ENCODE measurements at places on chromosomes 3 and 15.
A peak's percentile ranks its signal among the peaks of the same experiment; 100 is the strongest.

DNA sequence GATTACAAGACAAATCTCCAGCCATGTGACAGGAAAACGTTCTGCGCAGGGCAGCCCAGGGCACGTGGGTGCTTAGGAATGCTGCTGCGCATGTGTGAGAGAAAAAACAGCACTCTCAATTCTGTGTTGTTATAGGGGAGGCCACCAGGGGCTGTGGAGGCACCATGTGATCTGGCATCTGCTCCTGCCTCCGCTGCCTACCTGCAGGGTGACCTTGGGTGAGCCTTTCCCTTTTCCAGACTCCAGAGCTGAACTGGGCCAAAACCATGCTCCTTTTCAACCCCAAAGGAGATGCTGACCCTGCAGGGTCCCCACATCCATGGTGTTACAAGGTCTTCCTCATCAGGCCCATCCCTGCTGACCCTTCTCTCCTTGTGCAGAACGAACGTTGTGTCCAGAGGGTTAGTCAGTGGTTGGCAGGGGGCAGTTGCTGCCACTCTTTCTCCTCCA lies 81.5 kb upstream of the RASGRF1 start:
- DNase-seq = no peak

- DNase-seq = peak; percentile 75
These were observed 36.6 kb upstream of the CD47 start for GRCh38 chr3:108127301-108127988.

- peak; percentile 80 for DNase-seq
These were observed 8.1 kb upstream of the MAPK6 start for GRCh38 chr15:52010633-52011595.

DNA sequence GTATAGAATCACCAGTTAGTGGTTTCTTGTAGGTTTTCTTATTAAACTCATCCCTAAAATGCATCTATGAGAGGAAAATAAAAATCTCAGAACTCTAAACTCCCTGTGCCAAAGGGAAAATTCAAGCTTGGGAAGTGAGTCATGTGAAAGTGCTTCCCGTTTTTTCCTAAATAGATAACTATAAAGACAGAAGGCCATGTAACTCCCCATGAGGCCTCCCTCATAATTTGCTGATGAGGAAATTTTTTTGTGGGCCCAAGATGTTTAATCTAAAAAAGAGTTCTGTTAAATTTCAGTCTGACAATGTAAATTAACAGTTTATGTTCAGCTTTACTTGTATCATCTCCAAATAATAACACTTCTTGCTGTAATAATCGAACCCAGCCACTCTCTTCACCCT lies 1273.9 kb downstream of the OTOL1 start:
- no peak for DNase-seq

DNA sequence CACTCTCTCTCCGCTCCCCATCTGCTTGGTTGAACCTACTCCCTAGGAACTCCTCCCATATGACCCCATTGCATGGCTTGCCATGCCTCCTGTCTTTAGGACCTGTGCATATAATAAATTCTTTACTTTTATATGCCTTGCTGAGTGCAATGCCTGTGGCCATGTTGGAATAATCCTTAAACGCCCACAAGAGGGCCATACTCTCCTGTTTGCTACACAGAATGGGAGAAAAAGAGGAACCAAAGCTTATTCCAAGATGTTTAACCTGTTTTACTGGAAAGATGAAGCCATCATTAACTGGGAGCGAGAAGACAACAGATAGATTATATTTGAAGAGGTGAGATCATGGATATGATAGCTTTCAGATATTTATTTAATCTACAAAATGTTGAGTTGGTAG lies 1097.8 kb downstream of the NAALADL2 start:
- no peak for DNase-seq

GRCh38 chr3:195145579-195145978 lies 125.4 kb downstream of the XXYLT1 start:
- DNase-seq = no peak

DNA sequence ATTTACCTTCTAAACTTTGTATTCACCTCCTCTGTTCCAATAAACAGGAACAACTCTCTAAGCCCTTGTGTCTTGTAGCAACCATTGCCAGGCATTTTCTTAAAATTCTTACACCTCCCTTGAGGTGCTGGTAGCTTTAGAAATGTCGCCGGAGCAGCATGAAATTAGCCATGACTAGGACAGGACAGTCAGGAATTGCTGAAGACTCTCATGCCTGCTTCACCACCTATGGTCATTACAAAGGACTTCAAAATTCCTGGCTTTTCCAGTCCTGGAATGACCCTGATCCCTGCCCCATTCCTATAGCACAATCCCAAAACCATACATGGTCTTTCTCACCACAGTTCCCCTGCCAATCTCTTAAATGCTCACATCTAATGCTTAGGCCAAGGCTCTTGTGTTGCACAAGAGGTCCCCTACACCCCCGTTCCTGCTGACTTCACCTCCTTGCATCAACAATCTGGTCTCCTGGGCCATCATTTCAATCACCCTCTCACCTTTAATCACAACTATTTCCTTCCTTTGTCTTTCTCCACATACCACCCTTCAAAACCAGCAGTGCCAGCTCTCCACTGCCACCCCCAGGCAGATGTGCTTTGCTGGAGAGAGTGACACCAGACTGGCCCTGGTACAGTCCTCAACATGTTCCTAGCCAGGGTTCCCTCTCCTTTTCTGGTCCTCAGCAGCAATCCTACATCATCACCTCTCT lies 113.2 kb upstream of the TJP1 start:
- DNase-seq = no peak

- DNase-seq = no peak
These were observed 296.9 kb downstream of the NTRK3 start for GRCh38 chr15:87959662-87960061.

DNA sequence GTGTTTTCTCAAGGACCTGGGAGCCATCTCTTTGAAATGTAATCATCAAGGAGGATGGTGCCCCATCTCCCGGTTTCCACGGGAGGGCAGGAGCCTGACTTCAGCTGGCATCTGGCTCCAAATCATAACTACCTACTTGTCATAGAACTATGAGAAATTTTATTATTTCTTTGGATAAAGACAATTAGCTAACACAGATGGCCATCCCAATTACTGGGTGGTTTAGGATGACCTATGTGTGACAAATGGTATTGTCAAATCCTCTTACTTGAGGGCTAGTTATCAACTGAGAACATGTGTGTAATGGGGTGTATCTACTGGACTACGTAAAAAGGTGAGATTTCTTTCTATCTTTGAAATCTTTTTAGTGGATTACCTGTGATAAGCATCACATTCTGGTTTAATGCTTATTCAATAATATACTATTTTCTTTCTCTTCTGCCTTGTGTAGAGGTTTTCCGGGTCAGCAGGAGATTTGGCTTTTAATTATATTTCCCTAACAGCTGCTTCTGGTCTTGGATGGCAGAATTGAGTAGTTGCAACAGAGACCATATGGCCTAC lies 15.3 kb upstream of the PARP14 start:
- DNase-seq = no peak

DNA sequence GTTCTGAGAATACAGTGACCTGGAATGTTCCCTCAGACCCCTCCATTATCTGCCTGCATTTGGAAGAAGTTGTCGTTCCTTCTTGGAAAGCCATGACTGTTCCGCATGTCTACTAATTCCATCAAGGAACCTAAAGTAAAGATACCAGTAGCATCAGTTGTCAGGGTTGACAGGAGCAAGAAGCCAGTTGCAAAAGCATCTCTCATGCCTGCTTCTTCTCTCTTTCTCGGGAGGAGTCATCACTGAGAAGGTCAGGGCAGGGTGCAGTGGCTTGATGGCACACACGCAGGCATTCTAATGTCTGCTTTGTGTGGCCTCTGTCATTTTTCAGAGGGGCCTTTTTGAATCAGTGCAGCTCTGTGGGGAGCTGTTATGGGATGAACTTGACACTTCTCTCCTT lies 276.6 kb upstream of the TPM1 start:
- no peak for DNase-seq

- no peak for DNase-seq
These were observed at the start of gene PODXL2 for GRCh38 chr3:127628788-127629466. TSS of gene PODXL2 (plus strand) at chr3:127629185. CDS start at chr3:127629220, 35 bp downstream.

GRCh38 chr3:147395899-147396711 lies 10.2 kb downstream of the ZIC4 start:
- no peak for DNase-seq

DNA sequence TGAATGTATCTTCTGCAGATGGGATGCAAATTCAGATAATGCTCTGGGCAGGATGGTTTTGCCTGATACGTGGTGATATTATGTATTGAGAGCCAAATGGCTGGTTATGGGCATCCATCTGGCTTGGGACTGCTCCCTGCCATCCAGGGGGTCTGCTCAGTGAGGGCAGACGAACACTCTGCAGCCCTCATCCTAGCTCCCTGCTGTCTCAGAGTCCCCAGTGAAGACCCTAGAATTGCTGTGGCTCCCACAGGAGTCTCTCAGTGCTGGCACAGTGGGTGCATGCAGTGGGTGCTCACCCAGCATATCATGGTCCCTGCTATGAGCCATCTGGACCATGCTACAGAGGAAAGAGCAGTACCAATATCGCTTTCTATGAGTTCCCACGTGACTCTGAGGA lies 10.3 kb downstream of the CX3CR1 start:
- DNase-seq = no peak

GRCh38 chr3:136249091-136249490 lies 1.0 kb upstream of the PCCB start:
- DNase-seq = no peak

DNA sequence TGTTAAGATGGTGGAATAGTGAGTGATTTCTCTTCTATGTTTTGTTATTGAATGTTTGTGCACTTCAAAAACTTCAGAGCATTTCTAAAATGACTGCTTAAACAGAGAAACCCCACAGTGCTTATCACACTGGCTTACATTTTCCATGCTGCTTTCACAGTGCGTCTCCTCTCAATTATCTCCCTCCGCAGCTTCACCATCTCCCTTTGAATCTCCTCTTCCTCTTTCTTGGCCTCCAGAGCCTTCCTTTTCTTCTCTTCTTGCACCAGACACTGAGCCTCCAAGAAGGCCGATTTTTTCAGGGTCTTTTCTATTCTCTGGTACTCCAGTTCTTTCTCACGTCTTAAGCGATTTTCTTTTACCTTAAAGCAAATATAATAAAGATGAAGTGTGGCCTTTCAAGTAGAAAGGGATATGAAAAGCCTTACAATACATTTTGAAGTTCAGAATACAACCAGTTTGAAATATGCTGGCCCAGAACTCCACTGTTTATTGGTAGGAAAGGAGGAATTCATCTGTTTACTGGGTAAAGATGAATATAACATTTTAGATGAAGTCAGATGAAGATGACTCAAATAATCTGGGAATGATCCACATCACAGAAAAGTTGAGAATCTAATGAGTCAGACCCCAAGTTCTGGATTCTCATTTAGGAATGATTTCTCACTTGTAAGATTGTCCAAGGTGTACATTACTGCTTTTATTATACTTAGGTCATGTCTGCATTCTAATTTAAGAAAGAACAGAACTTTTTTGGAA lies 21.4 kb downstream of the CCDC191 start:
- no peak for DNase-seq

DNA sequence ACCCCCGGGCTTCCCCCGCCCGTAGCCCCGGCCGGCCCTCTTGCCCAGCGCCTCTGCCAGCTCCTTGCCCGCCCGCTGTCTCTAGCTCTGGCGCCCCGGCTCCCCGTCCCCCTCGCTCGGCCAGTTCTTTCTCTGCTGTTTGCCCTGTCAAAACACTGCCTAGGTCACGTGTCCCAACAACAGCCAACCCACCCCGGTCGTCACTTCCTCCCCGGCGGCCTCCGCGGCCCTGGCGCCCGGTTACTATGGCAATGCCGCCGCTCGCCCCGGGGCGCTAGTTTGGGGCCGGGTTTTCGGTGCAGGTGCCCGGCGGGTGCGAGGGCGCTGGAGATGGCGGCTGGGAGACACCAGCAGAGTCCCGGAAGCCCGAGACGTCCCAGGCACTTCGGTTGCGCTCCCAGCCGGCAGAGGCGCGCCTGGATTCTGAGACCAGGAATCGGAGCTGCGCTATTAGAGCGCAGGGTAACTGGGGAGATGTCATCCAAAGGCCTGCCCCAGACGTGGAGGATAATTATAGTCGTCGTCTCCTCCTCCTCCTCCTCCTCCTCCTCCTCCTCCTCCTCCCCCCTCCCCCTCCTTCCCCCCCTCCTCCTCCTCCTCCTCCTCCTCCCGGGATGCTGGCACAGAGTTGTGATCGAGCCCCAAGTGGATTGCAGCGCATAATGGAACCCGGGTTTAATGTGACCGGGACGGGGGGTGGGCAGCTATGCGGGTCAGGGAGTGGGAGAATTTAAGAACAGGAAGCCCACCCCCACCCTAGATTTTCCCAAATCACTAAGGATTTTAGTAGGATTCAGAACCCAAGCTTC lies at the start of gene ATOSA:
Gene ATOSA (minus strand): TSS at position 157 of the 809 bp plus-strand sequence. CDS start 1,367 bp downstream, outside the sequence.
- peak; percentile 81 for DNase-seq

- DNase-seq = no peak
These were observed 154.3 kb upstream of the PLAAT1 start for GRCh38 chr3:193086681-193087080.

Data from stimulated activated effector memory CD8-positive, alpha-beta T cell treated with anti-CD3 and anti-CD28 coated beads, Interleukin-12 subunit alpha, Interleukin-12 subunit beta, amount 100 ng/mL, for 72 hours (primary cell).